ENCODE measurements at places on chromosomes 7 and 10. TPM values are rescaled to one million over a fixed set of nuclear protein-coding genes. Genes with fewer than 3 reads are reported as not detected.

Gene EPDR1
- 10.3 TPM for total RNA-seq

GRCh38 chr10:92722349-92722748, 32.6 kb downstream of the HHEX start:
- H3K27ac ChIP-seq, result no peak overlapping the region
- H3K4me1 ChIP-seq, result no peaks in the 10 kb centered on the region
- peaks cover 2% of the 10 kb centered on the region for H3K27me3 ChIP-seq
- no peak overlapping the region for H3K4me3 ChIP-seq

Gene CCDC3
- 13.8 TPM for total RNA-seq

Gene GSTO2
- total RNA-seq, result 2.0 TPM

GRCh38 chr10:108755646-108756045, 1167.7 kb downstream of the XPNPEP1 start:
- H3K36me3 ChIP-seq, result no peaks in the 10 kb centered on the region
- no peak for DNase-seq
- H3K27ac ChIP-seq, result no peak overlapping the region
- no peak overlapping the region for H3K4me3 ChIP-seq
- no peaks in the 10 kb centered on the region for H3K27me3 ChIP-seq
- H3K4me1 ChIP-seq, result no peaks in the 10 kb centered on the region

- DNase-seq, result no peak
- H3K27ac ChIP-seq, result no peak overlapping the region
- H3K4me1 ChIP-seq, result no peaks in the 10 kb centered on the region
- H3K27me3 ChIP-seq, result no peaks in the 10 kb centered on the region
- H3K36me3 ChIP-seq, result no peaks in the 10 kb centered on the region
- no peak overlapping the region for H3K4me3 ChIP-seq
Measured at GRCh38 chr10:62305813-62306212, 37.2 kb upstream of the RTKN2 start.

GRCh38 chr10:29039091-29039490, 249.8 kb upstream of the LYZL1 start:
- no peak overlapping the region for H3K27ac ChIP-seq
- peaks cover 7% of the 10 kb centered on the region for H3K27me3 ChIP-seq
- DNase-seq, result no peak

DNA sequence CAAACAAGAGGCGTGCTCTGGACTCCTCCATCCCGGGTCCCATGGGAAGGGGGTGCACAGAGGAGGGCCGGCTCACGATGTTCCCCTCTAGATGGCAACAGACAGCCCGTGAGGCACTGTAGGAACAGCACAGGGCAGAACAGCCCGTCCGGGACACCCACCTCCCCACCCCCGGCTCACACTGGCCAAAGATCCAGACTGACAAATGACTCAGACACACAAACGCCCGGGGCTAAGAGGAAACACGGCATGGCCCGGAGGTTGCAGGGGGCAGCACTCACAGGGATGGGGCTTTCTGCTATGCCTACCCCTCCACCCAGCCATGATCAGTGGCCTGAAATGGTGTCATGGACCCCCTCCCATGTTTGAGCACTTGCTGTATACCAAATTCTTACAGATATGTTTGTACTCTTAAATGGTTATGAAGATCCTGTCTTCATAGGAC, 4.9 kb upstream of the ELN start:
- peaks cover 18% of the 10 kb centered on the region for H3K4me1 ChIP-seq
- no peak overlapping the region for H3K27ac ChIP-seq
- H3K36me3 ChIP-seq, result no peaks in the 10 kb centered on the region
- H3K27me3 ChIP-seq, result peaks cover 4% of the 10 kb centered on the region

- DNase-seq, result no peak
- no peaks in the 10 kb centered on the region for H3K36me3 ChIP-seq
- H3K27ac ChIP-seq, result no peak overlapping the region
- peaks cover 8% of the 10 kb centered on the region for H3K27me3 ChIP-seq
- no peak overlapping the region for H3K4me3 ChIP-seq
Measured at GRCh38 chr7:30906515-30907240, 5.0 kb upstream of the AQP1 start.

GRCh38 chr10:505419-505818, 184.0 kb downstream of the DIP2C start:
- H3K27ac ChIP-seq, result no peak overlapping the region
- H3K27me3 ChIP-seq, result peaks cover 21% of the 10 kb centered on the region
- DNase-seq, result no peak

DNA sequence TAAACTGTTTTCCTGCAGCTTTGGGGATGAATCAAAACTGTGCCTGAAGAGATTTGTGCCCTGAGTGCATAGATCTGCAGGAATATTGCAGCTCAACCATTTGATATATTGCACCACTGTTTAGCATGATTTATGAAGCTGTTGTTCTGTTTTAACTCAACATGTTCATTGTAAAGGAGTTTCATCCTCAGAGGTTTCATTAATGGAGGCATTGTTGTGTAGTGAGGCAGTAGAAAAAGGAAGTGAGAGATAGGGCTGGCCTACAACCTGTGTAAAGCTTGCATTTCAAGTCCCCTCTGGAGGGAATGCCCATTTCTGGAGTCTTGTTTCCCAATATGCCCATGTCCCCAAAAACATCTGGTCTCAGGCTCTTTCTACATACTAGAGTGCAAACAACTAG, 67.5 kb downstream of the DNAJC12 start:
- no peak overlapping the region for H3K4me3 ChIP-seq
- H3K4me1 ChIP-seq, result no peaks in the 10 kb centered on the region
- H3K27ac ChIP-seq, result no peak overlapping the region
- H3K36me3 ChIP-seq, result no peaks in the 10 kb centered on the region

DNA sequence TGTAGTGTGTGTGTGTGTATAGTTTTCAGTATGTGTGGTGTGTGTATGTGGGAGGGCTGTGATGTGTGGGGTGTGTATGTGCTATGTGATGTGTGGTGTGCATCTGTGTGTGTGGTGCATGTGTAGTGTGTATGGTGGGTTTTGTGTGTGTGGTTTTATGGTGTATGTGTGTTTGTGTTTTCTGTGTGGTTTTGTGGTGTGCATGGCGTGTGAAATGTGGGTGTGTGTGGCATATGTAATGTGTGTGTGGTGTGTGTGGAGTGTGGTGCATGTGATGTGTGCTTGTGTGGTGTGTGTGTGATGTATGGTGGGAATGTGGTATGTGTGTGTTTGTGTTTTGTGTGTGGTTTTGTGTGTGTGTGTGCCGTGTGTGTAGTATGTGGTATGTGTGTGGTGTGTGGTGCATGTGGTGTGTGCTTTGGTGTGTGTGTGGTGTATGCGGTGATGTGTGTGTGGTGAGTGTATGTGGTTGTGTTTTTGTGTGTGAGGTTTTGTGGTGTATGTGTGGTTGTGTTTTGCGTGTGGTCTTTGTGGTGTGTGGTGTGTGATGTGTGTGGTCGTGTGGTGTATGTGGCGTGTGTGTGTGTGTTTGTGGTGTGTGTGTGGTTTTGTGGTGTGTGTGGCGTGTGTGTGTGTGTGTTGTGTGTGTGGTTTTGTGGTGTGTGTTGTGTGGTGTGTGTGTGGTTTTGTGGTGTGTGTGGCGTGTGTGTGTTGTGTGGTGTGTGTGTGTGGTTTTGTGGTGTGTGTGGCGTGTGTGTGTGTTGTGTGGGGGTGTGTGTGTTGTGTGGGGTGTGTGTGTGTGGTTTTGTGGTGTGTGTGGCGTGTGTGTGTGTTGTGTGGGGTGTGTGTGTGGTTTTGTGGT, 18.0 kb upstream of the PPP2R2D start:
- H3K27ac ChIP-seq, result no peak overlapping the region
- H3K4me1 ChIP-seq, result peaks cover 2% of the 10 kb centered on the region
- H3K27me3 ChIP-seq, result peaks cover 5% of the 10 kb centered on the region
- no peak for DNase-seq

- H3K4me3 ChIP-seq, result no peak overlapping the region
- H3K27ac ChIP-seq, result no peak overlapping the region
- peaks cover 16% of the 10 kb centered on the region for H3K4me1 ChIP-seq
- peaks cover 6% of the 10 kb centered on the region for H3K36me3 ChIP-seq
Measured at GRCh38 chr10:43881657-43882056, 233.0 kb upstream of the ZNF32 start.

Gene AKR1C8
- total RNA-seq, result not detected

- no peaks in the 10 kb centered on the region for H3K4me1 ChIP-seq
- peaks cover 6% of the 10 kb centered on the region for H3K36me3 ChIP-seq
- H3K27me3 ChIP-seq, result peaks cover 3% of the 10 kb centered on the region
Measured at GRCh38 chr10:17512341-17513001, 58.1 kb upstream of the ST8SIA6 start.

- H3K4me3 ChIP-seq, result no peak overlapping the region
- DNase-seq, result no peak
- H3K36me3 ChIP-seq, result no peaks in the 10 kb centered on the region
- no peaks in the 10 kb centered on the region for H3K4me1 ChIP-seq
- no peak overlapping the region for H3K27ac ChIP-seq
Measured at GRCh38 chr10:43903451-43903850, 254.8 kb upstream of the ZNF32 start.

DNA sequence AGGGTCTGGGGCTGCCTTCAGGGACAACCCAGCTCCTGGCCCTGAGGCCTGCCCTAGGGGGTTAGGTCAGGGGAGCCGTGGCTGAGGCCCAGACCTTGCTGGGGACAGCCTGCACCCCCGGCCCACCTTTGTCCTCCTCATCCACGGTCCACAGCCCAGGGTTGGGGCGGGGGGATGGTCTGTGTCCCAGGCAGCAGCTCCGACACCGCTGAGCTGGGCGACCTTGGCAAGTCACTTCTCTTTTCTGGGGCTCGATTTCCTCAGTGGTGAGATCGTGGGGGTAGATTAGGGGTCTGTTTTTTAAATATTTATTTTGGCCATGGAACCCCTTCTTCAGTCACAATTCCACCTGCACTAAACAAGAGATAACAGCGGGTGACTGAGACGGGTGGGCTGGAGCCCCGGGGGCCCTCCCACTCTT, 30.9 kb downstream of the DNAJB12 start:
- no peak for DNase-seq
- H3K27me3 ChIP-seq, result peaks cover 11% of the 10 kb centered on the region
- no peak overlapping the region for H3K4me3 ChIP-seq
- no peaks in the 10 kb centered on the region for H3K36me3 ChIP-seq
- no peak overlapping the region for H3K27ac ChIP-seq

All from glutamatergic neuron (in vitro differentiated cells).